ENCODE measurements at places on chromosomes 3 and 15. TPM values are rescaled to one million over a fixed set of nuclear protein-coding genes. Genes with fewer than 3 reads are reported as not detected.

SH2D7 gene
- not detected for total RNA-seq

DNA sequence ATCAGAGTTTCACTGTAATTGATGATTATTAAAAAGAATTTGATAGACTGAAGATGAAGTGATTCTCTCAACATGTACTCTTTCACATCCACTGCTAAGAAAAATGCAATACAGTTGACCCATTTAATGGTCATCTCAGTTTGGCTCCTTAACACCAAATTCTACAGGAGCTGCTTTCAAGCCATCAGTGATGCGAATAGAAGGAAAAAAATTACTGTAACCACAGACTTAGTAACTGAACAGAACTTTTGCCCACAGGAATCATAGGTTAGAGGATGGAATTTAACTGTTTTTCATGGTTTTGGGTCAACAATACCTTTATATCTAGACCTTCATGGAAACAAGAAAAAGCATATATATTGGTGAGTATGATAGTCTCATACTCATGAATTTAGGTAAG lies 633.5 kb downstream of the CADM2 start:
- H3K36me3 ChIP-seq = no peaks in the 10 kb centered on the region
- no peaks in the 10 kb centered on the region for H3K27me3 ChIP-seq
- no peaks in the 10 kb centered on the region for H3K4me1 ChIP-seq
- no peak for DNase-seq
- no peak overlapping the region for H3K27ac ChIP-seq
- H3K4me3 ChIP-seq = no peak overlapping the region

DNA sequence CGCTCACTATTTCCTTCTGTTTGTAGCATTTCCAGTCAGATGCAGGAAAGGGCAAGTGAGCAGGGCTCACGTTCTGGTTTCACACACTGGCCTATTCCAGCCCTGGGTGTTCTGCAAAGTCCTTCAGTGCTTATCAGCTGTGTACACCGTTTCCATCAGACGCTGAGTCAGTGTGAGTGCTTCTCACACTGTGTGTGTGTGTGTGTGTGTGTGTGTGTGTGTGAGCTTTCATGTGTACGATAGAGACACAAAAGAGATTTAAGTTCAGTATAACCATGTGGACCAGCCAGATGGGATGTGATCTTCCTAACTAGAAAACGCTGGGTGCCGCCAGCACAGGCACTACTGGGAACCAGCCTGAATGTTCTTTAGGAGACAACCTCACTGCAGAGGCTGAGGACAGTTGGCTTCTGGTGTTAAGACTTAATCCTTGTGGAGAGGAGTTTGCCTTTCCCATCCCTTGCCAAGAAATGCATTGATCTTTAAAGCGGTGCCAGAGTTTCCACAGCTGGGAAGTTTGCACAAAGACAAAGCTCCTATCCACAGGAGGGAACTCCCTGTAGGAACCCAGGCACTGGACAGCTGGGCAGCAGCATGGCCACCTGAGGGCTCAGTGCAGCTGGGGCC lies 3.9 kb upstream of the CHSY1 start:
- no peaks in the 10 kb centered on the region for H3K36me3 ChIP-seq
- peaks cover 26% of the 10 kb centered on the region for H3K4me1 ChIP-seq
- H3K27ac ChIP-seq = no peak overlapping the region

GRCh38 chr15:88242586-88243555 lies 13.7 kb downstream of the NTRK3 start:
- H3K4me1 ChIP-seq = peaks cover 10% of the 10 kb centered on the region
- H3K27me3 ChIP-seq = peaks cover 30% of the 10 kb centered on the region
- DNase-seq = no peak

GRCh38 chr15:70158309-70159000 lies 60.7 kb upstream of the TLE3 start:
- H3K27ac ChIP-seq = no peak overlapping the region
- H3K4me3 ChIP-seq = no peak overlapping the region
- no peaks in the 10 kb centered on the region for H3K4me1 ChIP-seq
- peaks cover 25% of the 10 kb centered on the region for H3K27me3 ChIP-seq
- no peaks in the 10 kb centered on the region for H3K36me3 ChIP-seq
